ENCODE measurements at places on chromosomes 3 and 15.

GRCh38 chr3:102060814-102061213 lies 211.5 kb downstream of the NFKBIZ start:
- no peak for DNase-seq

DNA sequence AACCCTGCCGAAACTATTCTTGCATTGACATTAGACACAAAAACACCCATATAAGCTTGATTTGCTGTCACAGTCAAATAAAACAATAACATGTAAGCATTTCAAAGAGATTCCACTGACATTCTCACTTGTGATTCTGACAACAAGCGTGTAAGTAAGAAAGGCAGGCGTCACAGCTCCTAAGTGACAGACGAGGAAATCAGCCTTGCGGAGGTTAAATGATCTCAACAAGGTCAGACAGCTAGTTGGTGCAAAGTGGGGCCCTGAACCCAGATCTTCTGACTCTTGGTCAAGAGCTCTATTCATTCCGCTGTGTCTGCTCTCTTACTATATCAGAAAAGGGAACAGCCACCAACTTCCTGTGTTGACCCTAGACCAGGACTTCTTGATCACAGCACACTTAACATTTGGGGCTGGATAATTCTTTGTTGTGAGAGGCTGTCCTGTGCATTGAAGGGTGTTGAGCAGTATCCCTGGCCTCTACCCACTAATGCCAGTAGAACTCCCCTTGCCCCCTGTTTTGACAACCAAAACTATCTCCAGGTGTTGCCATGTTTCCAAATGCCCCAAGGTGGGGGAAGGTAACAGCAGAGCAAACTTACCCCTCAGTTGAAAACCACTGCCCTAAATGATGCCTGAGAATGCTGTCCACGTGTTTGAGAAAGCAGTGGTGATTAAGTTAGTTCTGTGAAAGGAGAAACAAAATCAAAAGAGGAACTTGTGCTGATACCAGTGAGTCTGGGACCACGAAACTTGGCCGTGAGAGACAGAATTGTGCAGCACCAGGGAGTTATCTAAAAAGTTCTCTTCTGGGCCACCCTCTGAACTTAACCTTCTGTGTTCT lies 86.1 kb downstream of the LIPC start:
- peak; percentile 28 for DNase-seq

- DNase-seq = no peak
These were observed 14.0 kb downstream of the ABHD6 start for GRCh38 chr3:58251631-58252035.

GRCh38 chr3:75042941-75043340 lies 428.5 kb upstream of the CNTN3 start:
- no peak for DNase-seq

GRCh38 chr3:97952280-97952679 lies 20.0 kb downstream of the RIOX2 start:
- DNase-seq = no peak
